SK-MEL-5 (cell line): ENCODE measurements at places on chromosomes 6 and 20. TPM values are rescaled to one million over a fixed set of nuclear protein-coding genes. Genes with fewer than 3 reads are reported as not detected.

- DNase-seq = no peak
Measured at GRCh38 chr6:68317366-68317765, 317.7 kb upstream of the ADGRB3 start.

DNA sequence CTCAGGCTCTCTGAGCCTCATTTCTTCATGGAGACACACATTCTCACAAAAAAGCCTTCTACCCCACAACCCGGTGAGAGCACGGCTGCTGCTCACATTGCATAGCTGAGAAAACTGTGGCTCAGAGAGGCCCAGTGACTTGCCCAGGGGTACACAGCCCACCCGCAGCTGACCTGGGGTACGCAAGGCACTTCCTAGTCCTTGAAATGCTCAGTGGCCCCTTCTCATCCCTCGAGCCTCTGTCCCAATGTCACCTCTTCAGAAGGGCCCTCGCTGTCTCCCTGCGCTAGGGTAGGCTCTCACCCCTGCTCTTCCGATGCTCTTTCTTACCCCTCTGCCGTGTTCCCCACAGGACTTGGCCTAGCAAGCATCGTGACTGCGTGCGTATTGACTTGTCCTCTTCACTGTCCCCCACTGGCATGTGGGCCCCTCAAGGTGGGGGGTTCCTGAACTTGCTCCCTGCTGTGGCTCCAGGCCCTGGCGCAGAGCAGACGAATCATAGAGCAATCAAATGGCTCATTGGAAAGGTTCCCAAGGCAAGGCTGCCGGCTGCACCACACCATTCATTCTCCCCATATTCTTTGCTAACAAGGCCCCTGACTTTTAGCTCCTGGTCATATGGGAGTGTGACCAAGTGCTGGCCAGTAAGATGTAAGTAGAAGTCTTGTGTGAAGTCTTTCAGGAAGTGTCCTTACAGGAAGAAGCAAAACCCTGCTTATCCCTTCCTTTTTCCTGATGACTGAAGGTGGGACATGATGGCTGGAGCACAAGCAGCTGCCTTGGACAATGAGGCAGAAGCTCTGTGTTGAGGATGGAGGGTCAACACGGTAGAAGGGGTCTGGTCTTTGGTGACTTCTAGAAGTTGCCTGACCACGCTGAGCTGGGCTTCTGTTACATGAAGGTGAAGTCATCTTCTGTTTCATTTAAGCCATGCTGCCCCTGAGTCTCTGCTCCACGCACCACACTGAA lies 22.7 kb downstream of the PCK1 start:
- DNase-seq = no peak

DNA sequence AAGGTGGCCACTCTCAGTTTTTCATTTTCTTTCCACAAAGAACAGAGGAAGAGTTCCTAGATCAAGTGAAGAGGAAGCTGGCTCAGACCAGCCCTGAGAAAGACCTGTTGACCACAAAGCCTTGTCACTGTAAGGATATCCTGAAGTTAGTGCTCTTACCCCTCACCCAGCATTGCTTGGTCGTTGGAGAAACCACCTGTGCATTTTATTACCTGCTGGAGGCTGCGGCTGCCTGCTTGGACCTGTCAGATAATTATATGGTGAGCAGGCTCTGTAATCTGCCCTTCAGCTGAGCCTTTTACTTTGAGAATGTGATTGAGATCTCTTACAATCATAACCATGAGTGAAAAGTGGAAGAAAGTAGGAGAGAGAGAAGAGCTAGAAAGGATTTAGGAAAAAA lies 21.9 kb downstream of the TREML1 start:
- DNase-seq = no peak

DNA sequence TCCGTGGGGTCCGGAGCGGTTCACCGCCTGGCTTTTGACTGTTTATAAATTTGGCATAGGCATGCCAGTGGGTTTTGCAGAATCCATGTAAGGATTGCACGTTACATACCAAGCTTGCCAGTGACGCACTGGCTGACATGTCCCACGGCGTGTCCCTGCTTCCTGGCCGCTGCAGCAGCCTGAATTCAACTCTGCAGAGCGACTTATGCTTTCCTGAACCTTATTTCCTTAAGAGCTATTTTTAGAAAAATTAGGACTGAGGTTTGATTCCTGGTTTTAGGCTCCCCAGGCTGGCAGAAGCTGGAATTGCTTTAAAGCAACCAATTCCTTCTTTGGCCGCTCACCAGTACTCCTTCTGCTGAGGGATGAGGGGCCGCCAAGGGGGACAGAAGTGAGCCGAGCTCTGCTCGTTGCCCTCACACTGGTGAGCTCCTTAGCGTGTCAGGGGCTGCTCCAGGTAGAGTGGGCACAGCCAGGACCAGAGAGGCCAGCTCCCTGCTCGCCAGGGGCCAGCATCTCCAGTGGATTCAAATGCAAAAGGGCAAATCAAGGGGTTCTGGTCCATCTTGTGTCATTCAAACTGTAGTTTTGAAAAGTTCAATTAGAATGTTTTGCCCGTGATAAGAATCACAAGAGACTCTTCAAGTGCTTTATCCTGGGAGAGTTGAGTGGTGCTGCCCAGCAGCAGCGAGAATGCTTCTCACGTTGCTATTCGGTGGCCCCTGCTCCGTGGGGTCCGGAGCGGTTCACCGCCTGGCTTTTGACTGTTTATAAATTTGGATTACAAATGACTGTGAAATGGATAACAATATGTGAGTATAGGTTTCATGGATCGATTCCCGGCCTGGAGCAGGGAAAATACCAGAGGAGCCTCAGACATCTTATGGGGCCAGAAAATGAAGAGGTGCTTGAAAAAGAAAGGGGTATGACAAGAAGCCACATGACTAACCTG lies 17.5 kb upstream of the IRF4 start:
- no peak for DNase-seq

DNA sequence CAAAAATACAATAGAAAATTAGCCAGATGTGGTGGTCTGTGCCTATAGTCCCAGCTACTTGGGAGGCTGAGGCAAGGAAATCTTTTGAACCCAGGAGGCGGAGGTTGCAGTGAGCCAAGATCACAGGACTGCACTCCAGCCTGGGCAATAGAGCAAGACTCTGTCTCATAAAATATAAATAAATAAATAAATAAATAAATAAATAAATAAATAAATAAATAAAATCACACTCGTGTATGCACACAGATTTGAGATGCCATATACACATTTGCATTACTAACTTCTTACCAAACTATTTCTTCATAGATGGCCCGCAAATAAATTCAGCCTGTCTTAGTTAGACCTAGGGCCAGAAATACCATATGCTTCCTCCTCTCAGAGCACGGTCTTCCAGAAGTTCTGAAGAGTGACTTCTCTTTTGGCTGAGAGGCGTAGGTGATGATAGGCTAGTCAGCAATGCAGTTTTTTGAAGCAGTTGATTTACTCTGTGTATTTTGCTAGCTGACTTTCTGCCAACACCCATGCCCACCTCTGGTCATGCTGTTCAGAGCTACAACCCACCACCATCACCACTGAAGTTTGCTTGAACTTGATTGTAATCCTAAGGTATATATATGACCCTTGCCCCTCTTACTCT lies 150.1 kb downstream of the SASH1 start:
- DNase-seq = no peak

GRCh38 chr20:60813066-60813465 lies 439.0 kb upstream of the CDH4 start:
- DNase-seq = no peak

- no peak for DNase-seq
Measured at GRCh38 chr6:71127374-71127773, 161.2 kb upstream of the OGFRL1 start.

DNA sequence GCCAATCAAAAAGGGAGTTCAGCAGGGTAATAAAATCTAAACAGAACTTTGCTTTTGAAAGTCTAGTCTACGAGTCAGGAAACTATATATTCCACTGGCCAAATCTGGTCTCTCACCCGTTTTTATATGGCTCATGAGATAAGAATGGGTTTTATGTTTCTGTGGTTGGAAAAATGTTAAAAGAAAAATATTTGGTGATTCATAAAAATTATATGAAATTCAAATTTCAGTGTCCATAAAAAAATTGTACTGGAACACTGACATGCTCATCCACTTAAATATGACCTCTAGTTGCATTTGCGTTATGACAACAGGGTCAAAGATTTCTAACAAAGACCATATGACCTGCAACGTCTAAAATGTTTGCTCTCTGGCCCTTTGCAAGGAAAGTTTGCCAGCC lies 22.3 kb upstream of the LAMP5 start:
- DNase-seq = no peak

DNA sequence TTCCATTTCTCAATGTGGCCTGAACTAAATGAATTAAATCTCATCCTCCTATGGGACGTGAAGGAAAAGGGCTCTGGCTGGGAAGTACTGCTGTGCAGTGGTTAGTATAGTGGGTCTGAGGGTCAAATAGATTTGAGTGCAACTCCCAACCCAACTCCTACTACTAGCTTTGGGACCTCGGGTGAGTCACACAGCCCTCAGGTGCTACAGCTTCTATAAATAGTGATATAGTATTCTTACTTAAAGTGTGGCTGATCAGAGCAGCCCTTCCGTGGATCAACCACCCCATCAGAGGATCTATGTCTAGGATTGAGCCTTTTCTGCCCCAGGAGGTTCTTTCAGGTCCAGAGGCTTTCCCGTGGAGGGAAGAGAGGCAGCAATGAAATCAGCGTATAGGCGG lies 904 bp upstream of the UST start:
- peak; percentile 18 for DNase-seq

DNA sequence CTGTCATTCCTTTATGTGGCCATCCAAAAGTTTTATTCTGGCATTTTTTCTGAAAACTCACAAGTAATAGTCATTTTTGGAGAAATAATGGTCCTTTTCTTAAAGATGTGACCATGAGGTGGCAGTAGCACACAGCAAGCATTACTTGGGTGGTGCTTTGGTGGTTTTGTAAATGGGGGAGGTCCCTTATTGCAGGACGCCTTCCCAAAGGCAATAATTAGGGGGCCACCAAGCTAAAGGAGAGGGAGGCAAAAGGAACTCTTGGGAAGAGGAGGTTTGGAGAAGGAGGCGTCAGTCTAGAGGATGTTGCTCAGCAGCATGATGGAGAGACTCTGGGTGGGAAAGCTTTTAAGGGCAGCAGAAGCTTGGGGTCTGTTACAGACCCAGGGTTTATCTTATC lies 422.6 kb upstream of the MMS22L start:
- peak; percentile 49 for DNase-seq

- DNase-seq = no peak
Measured at GRCh38 chr20:57482148-57482547, 42.8 kb downstream of the CTCFL start.

DNA sequence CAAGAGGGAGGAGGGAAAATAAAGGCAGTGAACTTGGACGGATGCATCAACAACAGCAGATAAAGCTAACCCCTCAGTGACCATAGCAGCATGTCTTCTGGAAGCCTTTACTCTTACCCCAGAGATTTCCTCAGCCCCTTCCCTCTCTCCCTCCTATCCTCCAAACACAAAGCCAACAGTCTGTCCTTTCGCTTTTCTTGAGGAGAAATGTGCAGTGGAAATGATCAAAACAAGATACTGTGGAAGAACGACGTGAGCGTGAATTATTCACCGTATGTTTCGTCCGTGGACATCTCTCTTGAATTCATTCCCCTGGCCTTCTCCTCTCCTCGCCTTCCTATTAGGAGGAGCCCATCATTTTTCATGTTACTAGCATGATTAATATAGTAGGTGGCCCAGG lies 8.5 kb downstream of the NRN1 start:
- no peak for DNase-seq

DNA sequence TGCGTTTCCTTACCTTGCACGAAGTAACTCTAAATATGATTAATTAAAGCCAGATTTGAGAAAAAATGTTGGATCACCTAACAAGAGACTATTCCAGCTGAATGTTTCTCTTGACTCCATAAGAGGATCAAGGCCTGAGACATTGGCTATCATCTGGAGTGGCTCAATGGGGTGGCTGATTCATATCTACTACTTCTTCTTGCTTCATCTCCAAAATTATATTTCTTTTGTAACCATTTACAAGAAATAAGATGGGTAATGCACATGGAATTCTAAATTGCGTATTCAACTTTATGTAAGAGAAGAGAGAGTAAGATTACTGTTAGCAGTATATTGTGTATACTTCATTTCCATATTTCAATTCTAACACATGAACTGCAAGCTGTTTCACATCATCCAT lies 819.0 kb upstream of the EYS start:
- no peak for DNase-seq

DNA sequence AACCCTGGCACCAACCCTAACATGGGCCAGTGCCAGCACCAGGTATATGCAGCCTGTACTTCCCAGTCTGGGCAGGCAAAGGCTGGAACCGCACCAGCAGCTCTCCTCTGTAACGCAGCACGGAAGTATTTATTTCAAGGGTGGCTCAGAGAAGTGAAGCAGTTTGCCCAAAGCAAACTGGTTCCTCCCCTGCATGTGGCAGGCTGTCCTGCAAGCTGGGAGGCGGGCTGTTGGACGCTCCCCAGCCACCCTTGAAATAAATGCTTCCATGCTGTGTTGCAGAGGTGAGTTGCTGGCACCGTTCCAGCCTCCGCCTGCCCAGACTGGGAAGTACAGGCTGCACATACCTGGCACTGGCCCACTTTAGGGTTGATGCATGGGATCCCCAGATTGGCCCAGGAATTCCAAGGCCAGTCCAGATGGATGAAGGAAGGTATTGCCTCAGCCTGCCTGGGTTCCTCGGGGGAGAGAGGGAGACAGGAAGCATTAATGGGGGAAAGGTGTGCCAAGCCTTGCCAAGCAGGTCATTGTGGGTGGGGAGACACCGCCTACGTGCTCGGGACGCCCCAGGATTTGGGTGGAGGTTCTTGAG lies 49.8 kb downstream of the PPARD start:
- DNase-seq = no peak

DNA sequence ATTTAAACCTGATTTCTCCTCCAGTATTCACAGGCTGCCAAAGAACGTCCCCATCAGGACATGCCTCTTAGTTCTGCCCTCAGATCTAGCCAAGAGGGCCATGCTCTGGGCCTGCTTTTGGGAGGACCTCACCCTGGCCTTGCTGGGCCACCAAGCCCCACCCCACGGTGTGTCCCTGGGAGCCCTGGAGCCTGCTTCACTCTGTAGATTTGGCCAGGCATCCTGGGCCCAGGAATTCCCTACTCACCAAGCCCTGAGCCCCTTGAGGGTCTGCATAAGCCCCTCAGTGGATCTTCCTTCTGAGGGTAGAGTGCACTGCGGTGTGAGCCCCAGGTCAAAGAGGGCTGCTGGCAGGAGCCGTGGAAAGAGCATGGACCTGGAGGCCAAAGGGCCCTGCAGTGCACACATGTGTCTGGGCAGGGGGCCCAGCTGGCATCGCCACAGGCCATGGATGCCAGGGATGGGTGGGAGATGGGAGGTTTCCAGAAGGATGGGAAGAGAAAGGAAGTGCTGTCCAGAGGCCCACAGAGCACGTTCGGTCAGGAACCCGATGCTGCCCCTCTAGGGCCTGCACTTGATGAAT lies 98.0 kb downstream of the DACT2 start:
- DNase-seq = no peak

The ENPP5 gene
- 2.0 and 3.0 TPM in 2 replicates for total RNA-seq

The SRSF12 gene
- 0.13 and 0.21 TPM in 2 replicates for total RNA-seq

The WFDC6 gene
- not detected in 2 replicates for total RNA-seq

The C6orf15 gene
- not detected in 2 replicates for total RNA-seq

The JARID2 gene
- 35.5 and 37.6 TPM in 2 replicates for total RNA-seq

The HEY2 gene
- total RNA-seq = 8.5 and 9.9 TPM in 2 replicates

The LRRN4 gene
- not detected in 2 replicates for total RNA-seq
